ENCODE measurements at places on chromosomes 7 and 10.

- no peak for DNase-seq
These were observed at the start of gene CD36 for GRCh38 chr7:80637911-80638765. Gene CD36, plus strand, starts transcription at chr7:80638642. Its CDS starts 8,099 bp downstream, at chr7:80646741.

DNA sequence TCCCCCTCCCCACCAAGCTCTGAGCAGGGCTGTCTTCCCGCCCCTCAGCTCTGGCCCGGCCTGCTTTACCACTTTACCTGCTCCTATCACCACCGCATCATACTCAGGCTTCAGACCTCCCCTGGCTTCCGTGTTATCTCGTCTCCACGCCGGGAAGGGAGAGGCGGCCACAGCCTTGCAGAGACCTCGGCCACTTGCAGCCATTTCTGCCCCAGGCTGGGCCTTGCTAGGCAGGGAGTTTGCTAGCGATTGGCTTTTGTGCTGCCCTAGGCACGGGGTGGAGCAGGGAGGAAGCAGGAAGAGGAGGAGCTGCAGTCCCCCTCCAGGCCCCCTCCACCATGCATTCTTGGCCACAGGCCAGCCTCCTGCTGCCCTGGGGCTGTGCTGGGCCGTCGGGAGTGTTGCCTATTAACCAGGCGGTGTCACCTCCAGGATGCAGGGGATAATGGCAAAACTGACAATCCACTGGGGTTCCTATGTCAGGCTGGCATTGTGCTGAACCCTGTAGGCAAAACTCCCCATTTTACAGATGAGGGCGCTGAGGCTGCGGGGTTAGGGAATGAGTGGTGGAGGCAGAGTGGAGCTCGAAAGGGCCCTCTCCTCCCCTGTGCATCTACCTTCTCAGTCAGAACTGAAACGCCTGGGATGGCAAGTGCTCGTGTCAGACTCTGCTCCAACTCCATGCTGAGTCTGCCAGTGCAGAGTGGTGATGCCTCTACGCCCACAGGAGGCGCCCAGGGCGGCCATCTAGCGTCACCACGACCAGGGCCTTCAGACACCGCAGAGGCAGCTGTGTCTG is at the start of gene PYROXD2:
Gene PYROXD2, minus strand, starts transcription at position 251 of the 799 bp plus-strand sequence. Its CDS starts 47 bp downstream, at position 204.
- DNase-seq, result peak; percentile 92

DNA sequence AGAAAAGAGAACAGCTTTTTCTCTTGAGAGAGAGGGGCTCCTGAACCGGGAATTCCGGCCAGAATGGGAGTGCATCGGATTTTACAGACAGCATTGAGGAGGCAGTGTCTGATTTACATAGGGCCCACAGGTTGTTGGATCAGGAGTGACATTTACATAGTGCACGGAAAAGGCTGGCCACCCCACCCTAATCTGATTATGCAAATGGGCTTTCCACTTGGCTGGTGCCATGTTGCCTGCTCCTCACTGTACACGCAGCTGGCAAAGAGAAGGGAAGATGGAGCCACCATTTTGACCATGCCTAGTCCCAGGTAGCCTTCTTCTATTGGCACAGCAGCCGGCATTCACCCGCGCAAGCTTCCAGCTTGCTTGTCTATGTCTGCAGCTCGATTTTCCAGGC is 77.5 kb upstream of the FAM171A1 start:
- no peak for DNase-seq

GRCh38 chr7:82714883-82715282 is 271.3 kb upstream of the CACNA2D1 start:
- DNase-seq, result no peak

Measured in iris pigment epithelial cell (primary cell).